ENCODE measurements at places on chromosomes 16 and 17.

DNA sequence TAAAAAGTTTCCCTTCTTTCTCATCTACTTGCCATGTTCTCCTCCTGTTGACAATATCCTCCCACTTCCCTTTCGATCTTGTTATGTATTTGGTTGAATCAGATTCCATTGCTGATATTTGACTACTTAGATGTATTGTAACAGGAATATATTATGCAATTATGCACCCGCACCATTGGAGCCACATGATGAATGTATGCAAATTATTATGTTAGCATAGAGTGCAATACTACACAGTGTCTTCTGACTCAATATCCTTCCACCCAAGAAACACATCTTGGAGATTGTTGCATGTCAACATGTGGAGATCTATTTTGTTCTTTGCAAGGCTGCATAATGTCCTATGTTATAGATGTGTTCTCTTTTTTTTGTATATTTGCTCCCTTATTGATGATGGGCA lies 219.2 kb upstream of the RBFOX1 start:
- no peak for DNase-seq

DNA sequence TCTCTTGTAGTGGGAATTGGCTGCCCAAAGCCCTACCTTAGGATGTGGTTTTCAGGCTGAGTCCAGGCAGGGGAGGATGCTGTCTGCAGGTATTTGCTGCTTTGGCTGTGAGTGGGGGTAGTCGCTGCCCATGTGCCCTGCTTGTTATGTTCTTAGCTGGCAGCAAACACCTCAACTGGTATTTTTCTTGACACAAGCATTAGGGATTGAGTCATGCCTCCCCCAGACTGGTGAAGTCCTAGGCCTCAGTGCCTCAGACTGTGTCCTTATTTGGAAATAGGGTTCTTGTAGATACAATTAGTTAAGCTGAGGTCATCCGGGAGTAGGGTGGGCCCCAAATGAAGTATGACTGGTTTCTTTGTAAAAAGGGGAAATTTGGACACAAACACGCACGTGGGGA lies 808.3 kb upstream of the EEF2KMT start:
- DNase-seq = no peak

GRCh38 chr16:46896314-46896968 lies 12.3 kb downstream of the GPT2 start:
- no peak for DNase-seq

DNA sequence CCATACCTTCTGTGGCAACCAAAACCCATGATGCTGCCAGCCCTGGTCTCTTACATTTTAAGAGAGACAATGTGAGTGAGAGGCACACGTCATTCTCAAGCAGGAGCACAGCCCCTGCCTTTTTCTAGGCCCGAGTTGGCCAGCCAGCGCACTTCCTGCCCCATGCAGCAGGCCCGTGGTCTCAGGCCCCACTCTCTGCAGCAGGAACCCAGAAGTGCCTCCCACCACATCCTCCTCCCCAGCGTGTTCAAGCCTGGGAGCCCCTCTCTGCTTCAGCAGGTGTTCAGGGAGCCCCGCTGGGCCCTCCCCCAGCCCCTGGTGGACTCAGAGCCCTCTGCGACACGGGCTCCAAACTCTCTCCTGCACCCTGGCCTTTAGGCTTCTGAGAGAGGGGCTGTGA lies 30.5 kb downstream of the ITGAE start:
- DNase-seq = peak; percentile 84

- no peak for DNase-seq
Measured at GRCh38 chr16:15768201-15768600, 88.6 kb downstream of the MYH11 start.

- no peak for DNase-seq
Measured at GRCh38 chr17:46764000-46764708, 54.3 kb downstream of the WNT3 start.

GRCh38 chr16:83830769-83831455 lies 23.1 kb downstream of the HSBP1 start:
- no peak for DNase-seq

DNA sequence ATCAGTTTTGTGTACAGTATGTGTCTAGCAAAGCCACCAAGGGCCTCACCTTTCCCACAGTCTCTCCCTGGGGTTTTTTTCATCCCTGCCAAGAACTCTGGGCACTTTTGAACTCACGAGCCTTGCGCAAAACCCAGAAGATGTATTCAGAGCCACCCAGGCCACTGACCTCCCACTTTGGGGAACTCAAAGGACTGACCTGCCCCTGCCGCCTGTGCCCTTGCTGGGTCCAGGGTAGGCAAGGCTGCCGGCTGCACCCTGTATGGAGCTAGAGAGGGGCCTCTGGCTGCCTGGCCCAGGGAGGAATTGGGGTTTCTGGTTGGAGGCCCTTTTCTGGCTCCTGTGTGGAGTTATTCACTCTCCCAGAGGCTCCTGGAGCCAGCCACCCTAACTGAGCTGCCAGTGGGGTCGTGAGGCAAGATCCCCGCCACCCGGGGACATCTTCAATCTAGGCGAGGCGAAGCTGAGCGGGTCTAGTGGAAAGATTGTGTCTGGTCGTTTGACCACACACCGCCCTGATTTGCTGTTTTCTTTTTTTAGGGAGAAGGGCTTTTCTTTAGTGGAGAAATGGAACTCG lies 1.9 kb downstream of the CDK5R1 start:
- no peak for DNase-seq

DNA sequence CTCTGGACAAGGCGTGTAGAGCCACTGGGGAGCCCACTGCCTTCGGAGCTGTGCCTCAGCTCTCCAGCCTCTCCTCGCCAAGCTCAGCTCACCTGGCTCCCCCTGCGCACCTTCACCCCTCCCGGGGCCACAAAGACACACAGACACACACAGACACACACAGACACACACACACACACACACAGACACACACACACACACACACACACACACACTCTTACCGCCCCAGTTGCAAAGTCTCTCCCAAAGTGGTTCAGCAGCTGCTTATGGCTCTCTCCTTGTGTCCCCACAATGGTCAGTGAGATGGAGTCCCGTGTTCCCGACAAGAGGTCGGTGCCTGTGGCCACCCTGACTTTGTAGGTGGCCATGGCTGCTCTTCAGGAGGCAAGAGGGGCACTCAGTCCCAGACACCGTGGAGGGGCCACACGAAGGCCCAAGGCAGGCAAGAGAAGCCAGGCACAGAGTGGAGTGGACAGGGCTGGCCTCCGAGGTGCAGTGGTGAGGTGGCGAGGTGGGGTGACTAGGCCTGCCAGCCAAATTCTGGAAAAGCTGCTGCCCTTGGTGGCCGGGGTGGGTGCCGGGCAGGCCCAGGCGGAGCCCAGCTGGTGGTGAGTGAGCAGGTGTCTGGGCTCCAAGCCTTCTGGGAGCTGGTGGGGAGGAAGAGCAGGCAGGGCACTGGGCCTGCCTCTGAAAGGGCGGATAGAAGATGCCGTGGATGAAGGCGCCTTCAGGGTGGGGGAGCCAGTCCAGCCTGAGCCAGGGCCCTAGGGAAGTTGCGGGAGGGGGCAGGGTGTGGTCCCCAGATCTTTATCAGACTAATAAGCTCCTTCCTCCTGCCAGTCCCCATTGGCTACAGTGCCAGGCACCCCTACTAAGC lies at the start of gene ALOX12B:
TSS of gene ALOX12B (minus strand) at position 642 of the 877 bp plus-strand sequence. CDS start at position 368, 274 bp downstream.
- no peak for DNase-seq

DNA sequence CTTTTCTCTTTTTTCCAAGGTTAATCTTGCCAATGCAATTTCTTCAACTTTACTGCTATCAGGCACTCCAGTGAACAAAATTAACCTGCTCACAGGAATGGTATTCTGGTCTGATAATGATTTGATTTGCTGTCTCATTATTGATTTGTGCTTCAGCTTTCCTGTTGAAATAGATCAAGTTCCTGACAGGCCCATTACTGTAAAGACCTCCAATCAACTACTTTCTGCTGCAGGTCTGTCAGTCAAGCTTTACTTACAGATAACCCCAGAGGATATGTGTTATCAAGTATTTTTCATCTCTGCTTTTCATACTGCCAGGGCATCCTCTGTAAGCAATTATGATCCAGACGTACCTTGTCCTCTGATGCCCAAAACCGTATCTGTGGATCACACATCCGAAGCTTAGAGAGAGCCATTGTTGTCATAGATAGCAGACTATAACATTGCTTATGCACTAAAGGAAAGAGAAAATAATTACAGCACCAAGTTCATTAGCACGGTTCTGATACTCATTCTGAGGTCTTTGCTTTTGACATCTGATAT lies 215.6 kb downstream of the PHKB start:
- no peak for DNase-seq

DNA sequence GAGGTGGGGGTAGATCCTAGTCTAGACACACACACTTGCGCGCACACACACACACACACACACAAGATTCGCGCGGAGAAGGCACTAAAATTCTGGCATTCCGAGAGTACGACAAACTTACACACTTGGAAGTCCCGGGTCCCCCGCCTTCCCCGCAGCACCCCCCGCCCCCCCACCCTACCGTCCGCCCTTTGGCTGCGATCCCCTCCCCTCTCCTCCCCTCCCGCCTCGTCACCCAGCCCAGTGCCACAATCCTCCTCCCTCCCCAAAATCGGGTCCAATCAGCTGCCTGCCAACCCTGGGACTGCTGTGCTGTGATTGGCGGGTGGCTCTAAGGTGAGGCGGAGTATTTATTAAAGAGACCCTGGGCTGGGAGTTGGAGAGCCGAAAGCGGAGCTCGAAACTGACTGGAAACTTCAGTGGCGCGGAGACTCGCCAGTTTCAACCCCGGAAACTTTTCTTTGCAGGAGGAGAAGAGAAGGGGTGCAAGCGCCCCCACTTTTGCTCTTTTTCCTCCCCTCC lies at the start of gene SOX9:
TSS of gene SOX9 (plus strand) at position 379 of the 522 bp plus-strand sequence. CDS start 372 bp downstream, outside the sequence.
- no peak for DNase-seq

GRCh38 chr17:76560877-76561221 lies 21.0 kb downstream of the PRCD start:
- no peak for DNase-seq

- peak; percentile 32 for DNase-seq
Measured at GRCh38 chr17:35088356-35088880, 24.9 kb upstream of the RFFL start.

- DNase-seq = peak; percentile 27
Measured at GRCh38 chr17:35795007-35795870, at the start of gene MMP28. MMP28 (minus strand) TSS chr17:35795641; CDS start chr17:35795377, 264 bp downstream.

- DNase-seq = no peak
Measured at GRCh38 chr16:68186877-68187276, 49.0 kb downstream of the ESRP2 start.

DNA sequence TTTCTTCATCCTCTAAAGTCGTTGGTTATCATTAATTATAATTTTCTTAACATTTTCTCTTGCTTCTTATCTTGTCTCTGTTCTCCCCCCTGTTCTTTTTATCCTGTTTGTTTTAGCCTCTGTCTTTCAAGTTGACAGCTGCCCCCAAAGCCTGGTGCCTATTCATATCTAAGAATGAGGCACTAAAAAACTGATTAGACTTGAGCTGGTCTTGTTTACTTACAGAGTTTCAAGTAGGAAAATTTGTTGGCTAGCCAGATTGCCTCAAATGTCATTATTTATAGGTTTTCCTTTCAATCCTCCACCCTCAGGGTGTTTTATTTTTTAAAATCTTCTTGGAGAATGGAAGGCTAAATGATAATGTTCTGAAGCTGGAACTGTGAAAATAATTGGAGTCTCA lies 236.0 kb downstream of the UTP18 start:
- DNase-seq = no peak

- DNase-seq = no peak
Measured at GRCh38 chr16:56909527-56909979, 22.4 kb upstream of the HERPUD1 start.

DNA sequence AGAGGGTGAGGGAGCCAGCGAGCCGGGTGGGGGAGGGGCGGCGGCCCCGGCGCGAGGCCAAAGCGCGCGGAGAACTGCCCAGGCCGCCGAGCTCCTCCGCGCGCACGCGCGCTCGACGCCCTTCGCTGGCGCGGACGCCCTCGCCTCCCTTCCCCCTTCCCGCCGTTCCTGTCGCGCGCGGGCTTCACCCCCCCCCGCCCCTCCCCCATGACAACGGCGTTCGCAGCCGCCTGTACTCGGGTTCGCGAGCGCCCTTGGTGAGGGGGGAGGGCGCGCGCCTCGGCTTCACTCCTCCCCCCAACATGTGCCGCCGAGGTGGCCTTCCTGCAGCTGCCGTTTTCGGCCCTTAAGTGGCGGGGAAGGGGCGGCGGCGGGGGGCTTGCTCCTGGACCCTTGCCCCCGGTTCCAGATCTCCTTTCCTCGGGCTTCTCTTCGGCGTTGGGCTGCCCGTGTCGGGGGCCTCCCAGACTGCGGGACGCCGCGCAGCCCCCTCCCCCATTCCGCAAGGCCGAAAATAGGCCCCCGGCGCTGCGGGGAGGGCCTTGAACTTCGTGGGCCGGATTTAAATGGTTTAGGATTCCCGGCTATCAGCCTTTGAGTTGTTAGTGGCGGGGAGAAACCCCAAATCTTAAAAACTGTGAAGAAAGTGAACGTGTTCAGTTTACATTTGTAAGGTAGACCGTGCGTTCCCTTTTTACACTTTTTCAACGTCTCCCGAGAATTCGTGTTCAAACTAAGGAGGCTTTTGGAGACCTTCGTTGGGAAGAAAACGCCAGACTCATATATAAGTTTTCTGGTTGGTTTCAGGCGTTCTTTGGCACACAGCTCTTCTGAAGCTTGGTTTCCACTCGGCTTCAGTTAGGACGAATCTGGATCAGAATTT lies 653 bp downstream of the SRRM2 start:
- DNase-seq = peak; percentile 36

DNA sequence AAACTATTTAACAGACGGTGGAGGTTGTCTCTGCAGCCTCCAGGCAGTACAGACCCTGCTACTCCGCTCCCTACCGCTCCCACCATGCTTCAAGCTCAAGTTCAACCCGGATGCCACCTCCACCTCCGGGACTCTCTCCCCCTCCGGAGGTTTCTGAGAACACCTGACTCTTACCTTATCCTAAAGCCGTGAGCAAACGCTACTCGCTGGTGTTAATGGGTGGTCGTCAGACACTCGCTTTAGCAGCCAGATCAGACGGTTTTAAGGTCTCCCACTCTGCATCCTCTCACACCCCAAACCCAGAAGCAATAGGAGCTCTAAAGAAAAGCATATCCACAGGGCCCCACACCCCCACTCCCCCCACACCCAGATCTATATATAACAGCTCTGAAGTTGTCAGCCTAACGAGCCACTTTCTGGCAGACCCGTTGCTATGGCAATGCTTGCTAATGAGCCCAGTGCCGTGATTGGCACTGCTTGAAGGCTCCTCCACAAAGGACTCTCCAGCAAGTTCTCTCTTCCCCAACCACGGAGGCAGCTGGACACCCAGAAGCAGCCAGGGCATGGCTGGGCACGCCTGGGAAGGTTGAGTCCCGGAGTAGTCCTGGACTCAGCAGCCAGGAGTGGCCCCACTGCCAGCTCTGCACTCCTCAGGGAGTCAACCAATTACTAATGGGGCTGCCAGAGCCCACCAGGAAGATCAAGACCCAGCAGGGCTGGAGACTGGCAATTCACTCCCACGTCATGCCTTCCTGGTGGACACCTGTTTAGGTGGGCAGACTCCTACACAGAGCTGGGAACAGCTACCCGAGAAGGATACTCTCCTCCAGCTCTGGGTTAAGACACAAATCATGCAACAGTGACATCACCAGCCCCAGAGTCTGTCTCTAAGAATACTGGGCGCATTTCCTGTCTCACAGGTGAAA lies 121.2 kb upstream of the RCVRN start:
- no peak for DNase-seq
